Memory B cell (primary cell): ENCODE measurements at places on chromosomes 13 and 19.

- no peak for DNase-seq
Observed at GRCh38 chr13:93151277-93151676, 75.3 kb upstream of the GPC6 start.

GRCh38 chr13:31733066-31733465 lies 6.3 kb upstream of the RXFP2 start:
- DNase-seq, result no peak

- DNase-seq, result no peak
Observed at GRCh38 chr13:50584856-50585580, 258.5 kb downstream of the DLEU7 start.

DNA sequence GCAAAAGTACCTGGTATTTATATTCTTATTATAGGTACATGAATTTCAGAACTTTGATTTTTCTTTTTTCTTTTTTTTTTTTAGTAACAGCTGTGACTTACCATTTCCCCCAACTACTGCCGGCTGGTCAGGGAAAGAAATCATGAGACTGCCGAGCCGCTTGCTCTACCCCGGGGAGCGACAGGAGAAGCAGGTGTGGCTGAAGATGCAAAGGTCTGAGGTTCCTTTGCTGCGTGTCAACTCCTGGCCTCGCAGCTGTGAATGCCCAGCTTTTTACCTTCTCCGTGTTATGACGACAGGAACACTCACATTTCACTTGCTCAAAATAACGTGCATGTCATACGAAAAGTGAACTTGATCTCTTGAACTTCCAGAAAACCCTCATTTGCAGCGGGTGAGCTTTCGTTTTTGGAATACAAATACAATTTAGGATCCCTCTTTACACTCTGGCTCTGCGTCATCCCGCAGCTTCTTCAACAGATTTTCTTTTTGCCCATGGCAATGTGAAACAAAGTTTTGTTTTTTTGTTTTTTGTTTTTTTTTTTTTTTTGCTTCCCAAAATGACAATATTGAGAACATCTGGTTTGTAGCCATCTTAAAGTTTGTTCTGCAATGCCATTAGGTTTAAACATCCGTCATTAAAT lies 117.9 kb downstream of the EFNB2 start:
- no peak for DNase-seq

DNA sequence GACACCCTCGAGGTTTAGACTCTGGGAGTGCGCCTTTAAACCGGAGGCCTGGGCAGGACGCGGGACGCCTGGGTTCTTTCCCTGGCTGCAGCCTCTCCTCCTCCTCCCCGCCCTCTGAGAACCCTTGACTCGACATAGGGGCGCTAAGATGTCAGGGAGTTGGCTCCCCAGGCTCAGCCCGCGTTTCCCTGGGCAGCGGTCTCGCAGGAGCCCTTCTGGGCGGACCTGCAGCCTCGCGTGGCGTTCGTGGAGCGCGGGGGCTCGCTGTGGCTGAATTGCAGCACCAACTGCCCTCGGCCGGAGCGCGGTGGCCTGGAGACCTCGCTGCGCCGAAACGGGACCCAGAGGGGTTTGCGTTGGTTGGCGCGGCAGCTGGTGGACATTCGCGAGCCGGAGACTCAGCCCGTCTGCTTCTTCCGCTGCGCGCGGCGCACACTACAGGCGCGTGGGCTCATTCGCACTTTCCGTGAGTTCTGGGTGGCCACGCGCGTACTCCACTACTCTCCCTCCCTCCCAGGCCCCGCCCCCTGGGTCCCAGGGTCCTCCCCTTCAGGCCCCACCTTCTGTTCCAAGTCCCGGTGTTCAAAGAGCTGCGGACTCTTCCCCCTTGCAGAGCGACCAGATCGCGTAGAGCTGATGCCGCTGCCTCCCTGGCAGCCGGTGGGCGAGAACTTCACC lies 1.3 kb downstream of the ICAM5 start:
- DNase-seq, result peak; percentile 42

DNA sequence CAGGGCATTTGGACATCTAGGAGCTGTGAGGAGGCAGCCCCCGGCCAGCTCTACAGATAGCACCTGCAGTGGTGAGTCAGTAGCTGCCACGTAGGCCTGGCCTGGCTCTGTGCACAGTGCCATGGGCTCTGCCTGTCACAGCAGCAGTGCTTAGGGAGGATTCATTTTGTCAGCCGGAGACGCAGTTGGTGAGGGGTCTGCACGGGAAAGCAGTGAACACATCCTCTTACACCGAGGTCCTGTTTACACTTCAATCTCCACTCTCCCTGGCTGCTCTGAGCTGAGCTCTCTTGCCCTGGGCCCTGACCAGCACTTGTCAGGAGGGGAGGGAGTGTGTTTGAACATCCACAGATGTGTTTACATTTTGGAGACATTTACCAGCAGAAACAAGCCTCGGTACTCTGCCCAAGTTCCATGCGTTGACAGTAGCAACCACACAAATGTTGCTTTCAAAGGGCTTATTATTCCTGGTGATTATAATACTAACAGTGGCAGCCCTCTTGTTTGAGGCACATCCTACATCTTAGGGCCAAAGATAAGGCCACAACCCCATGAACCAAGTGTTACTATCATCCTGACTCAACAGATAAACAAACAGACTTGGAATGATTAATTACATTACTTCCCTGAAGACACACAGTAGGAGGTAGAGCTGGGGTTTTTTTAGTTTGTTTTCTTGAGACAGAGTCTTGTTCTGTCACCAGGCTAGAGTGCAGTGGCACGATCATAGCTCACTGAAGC lies 148.9 kb downstream of the USP12 start:
- DNase-seq, result no peak
